ENCODE measurements at places on chromosomes 12 and 14. TPM values are rescaled to one million over a fixed set of nuclear protein-coding genes. Genes with fewer than 3 reads are reported as not detected.

The CCDC38 gene
- total RNA-seq = not detected

The WSCD2 gene
- 72.9 TPM for total RNA-seq

The GPR135 gene
- total RNA-seq = 2.7 TPM

The NUAK1 gene
- total RNA-seq = 8.1 TPM

The LEMD3 gene
- total RNA-seq = 40.6 TPM

The TAS2R42 gene
- not detected for total RNA-seq

The SLCO1B1 gene
- not detected for total RNA-seq

The ATXN7L3B gene
- total RNA-seq = 57.6 TPM

The RND1 gene
- 3.2 TPM for total RNA-seq

The GRIP1 gene
- total RNA-seq = 18.5 TPM

The TSPAN19 gene
- 0.56 TPM for total RNA-seq

The KCNH3 gene
- total RNA-seq = 0.72 TPM

The PMCH gene
- total RNA-seq = not detected

The LRTM2 gene
- 0.95 TPM for total RNA-seq

The TEX52 gene
- total RNA-seq = not detected

The GEMIN2 gene
- 20.1 TPM for total RNA-seq

The SPIC gene
- total RNA-seq = not detected

The LBHD2 gene
- not detected for total RNA-seq

The TMPRSS12 gene
- 0.45 TPM for total RNA-seq

The CLEC2A gene
- total RNA-seq = not detected

The OR6C76 gene
- total RNA-seq = not detected

The C12orf56 gene
- total RNA-seq = not detected

The OR4Q2 gene
- total RNA-seq = not detected

The CRACR2A gene
- 1.9 TPM for total RNA-seq

The AQP6 gene
- total RNA-seq = 0.22 TPM

The CTSG gene
- not detected for total RNA-seq

The SPX gene
- total RNA-seq = 0.87 TPM

The KLRF1 gene
- total RNA-seq = not detected

The PPP1R1A gene
- 43.3 TPM for total RNA-seq

The FAIM2 gene
- total RNA-seq = 0.14 TPM

The NDUFB1 gene
- total RNA-seq = 129 TPM

The KRT2 gene
- total RNA-seq = not detected

The ADAM21 gene
- total RNA-seq = not detected

The RNASE4 gene
- total RNA-seq = 10.5 TPM

The A2M gene
- 84.9 TPM for total RNA-seq

The KRT78 gene
- 29.1 TPM for total RNA-seq

The DPPA3 gene
- total RNA-seq = not detected

The CCDC196 gene
- not detected for total RNA-seq

The DTX1 gene
- 2.4 TPM for total RNA-seq

The CDC42BPB gene
- total RNA-seq = 88.6 TPM

The SCYL2 gene
- total RNA-seq = 53.9 TPM

The MLF2 gene
- 187 TPM for total RNA-seq

The TESPA1 gene
- total RNA-seq = not detected

The DNAJC22 gene
- 5.0 TPM for total RNA-seq

The RNASE2 gene
- not detected for total RNA-seq

The FBXO34 gene
- total RNA-seq = 37.2 TPM

The RIMBP2 gene
- 35.6 TPM for total RNA-seq

The TPH2 gene
- not detected for total RNA-seq

The TRHDE gene
- 3.2 TPM for total RNA-seq

The APOF gene
- not detected for total RNA-seq

The COL2A1 gene
- 227 TPM for total RNA-seq

The CAPZA3 gene
- total RNA-seq = not detected

The INHBC gene
- not detected for total RNA-seq

The C3AR1 gene
- total RNA-seq = not detected

The GALNT16 gene
- total RNA-seq = 2.9 TPM

The RBP5 gene
- 1.0 TPM for total RNA-seq

The EGLN3 gene
- 13.2 TPM for total RNA-seq
